Aorta (tissue), 5 donors: ENCODE measurements at places on chromosomes 2 and 18. TPM values are rescaled to one million over a fixed set of nuclear protein-coding genes. Genes with fewer than 3 reads are reported as not detected.

STK25 gene
- 142 TPM for total RNA-seq

VWC2L gene
- not detected for total RNA-seq

DSG1 gene
- total RNA-seq: not detected

KCNF1 gene
- not detected for total RNA-seq

PIEZO2 gene
- total RNA-seq: 8.8 TPM

TEKT4 gene
- total RNA-seq: not detected

PROM2 gene
- 2.8 TPM for total RNA-seq

ARL4C gene
- 12.5 TPM for total RNA-seq

GRCh38 chr2:186683341-186683740, 10.5 kb upstream of the FAM171B start:
- no peak overlapping the region for H3K27ac ChIP-seq
- no peaks in the 10 kb centered on the region for H3K36me3 ChIP-seq
- no peaks in the 10 kb centered on the region for H3K4me1 ChIP-seq
- no peaks in the 10 kb centered on the region for H3K27me3 ChIP-seq
- no peak for DNase-seq

GRCh38 chr18:44779753-44780292, 99.1 kb downstream of the SETBP1 start:
- H3K27me3 ChIP-seq: no peaks in the 10 kb centered on the region
- no peak overlapping the region for H3K27ac ChIP-seq
- H3K36me3 ChIP-seq: no peaks in the 10 kb centered on the region
- no peak overlapping the region for H3K4me3 ChIP-seq
- DNase-seq: no peak

DNA sequence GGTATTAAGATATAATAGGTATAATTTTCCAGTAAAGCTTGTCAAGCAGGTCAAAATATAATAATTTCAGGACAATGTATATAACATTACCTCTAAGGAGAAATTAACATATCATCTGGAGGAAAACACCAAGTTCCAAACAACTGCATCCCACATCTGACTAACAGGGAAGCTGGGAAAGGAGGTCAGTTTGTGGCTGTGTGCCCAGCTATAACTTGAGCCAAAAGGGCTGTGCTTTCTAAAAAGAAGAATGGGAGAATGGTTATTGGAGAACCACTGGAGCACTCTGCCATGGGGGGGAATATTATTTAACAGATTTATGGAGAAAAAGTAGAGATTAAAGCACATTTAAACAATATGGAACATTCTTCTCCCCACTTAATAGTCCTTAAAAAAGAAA, 390.6 kb upstream of the PKDCC start:
- H3K4me3 ChIP-seq: no peak overlapping the region
- H3K27me3 ChIP-seq: no peaks in the 10 kb centered on the region
- H3K36me3 ChIP-seq: no peaks in the 10 kb centered on the region
- no peak overlapping the region for H3K27ac ChIP-seq

GRCh38 chr2:68316111-68316510, 3.6 kb downstream of the CNRIP1 start:
- no peaks in the 10 kb centered on the region for H3K36me3 ChIP-seq
- H3K27me3 ChIP-seq: no peaks in the 10 kb centered on the region
- H3K27ac ChIP-seq: no peak overlapping the region

- no peaks in the 10 kb centered on the region for H3K4me1 ChIP-seq
- no peaks in the 10 kb centered on the region for H3K27me3 ChIP-seq
- DNase-seq: no peak
- no peak overlapping the region for H3K27ac ChIP-seq
- H3K4me3 ChIP-seq: no peak overlapping the region
- no peaks in the 10 kb centered on the region for H3K36me3 ChIP-seq
Measured at GRCh38 chr2:149332364-149332763, 2.0 kb downstream of the LYPD6 start.

DNA sequence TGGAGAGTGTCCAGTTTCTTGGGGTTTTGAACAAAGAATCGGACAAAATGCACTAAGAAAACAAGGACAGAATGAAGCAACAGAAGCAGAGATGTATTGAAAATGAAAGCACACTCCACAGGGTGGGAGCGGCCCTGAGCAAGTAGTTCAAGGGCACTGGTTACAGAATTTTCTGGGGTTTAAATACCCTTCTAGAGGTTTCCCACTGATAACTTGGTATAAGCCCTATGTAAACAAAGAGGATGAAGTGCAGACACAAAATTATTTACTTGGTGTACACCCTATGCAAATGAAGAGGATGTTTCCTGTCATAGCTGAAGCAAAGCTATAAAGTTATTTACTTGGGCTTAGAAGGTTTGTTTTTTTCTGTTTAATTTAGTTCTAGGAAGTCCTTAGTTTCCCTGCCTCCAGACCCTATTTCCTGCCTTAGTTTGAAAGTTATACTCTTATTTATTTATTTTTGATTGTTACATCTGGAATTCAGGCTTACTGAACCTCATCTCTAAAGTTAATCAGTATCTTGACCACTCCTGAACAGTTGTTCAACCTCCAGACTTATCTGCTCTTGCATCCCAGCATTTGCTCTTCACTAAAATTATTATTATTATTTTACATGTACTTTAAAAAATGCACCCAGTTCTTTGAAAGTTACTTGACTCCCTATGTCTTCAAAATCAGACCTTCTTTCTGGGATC, 193.5 kb downstream of the SPP2 start:
- no peak overlapping the region for H3K27ac ChIP-seq
- no peaks in the 10 kb centered on the region for H3K4me1 ChIP-seq
- H3K27me3 ChIP-seq: no peaks in the 10 kb centered on the region
- H3K36me3 ChIP-seq: no peaks in the 10 kb centered on the region
- DNase-seq: no peak

- no peak overlapping the region for H3K27ac ChIP-seq
- peaks cover 2% of the 10 kb centered on the region for H3K27me3 ChIP-seq
- H3K36me3 ChIP-seq: no peaks in the 10 kb centered on the region
- H3K4me1 ChIP-seq: no peaks in the 10 kb centered on the region
- H3K4me3 ChIP-seq: no peak overlapping the region
Measured at GRCh38 chr2:218988650-218989049, 3.7 kb upstream of the FEV start.

DNA sequence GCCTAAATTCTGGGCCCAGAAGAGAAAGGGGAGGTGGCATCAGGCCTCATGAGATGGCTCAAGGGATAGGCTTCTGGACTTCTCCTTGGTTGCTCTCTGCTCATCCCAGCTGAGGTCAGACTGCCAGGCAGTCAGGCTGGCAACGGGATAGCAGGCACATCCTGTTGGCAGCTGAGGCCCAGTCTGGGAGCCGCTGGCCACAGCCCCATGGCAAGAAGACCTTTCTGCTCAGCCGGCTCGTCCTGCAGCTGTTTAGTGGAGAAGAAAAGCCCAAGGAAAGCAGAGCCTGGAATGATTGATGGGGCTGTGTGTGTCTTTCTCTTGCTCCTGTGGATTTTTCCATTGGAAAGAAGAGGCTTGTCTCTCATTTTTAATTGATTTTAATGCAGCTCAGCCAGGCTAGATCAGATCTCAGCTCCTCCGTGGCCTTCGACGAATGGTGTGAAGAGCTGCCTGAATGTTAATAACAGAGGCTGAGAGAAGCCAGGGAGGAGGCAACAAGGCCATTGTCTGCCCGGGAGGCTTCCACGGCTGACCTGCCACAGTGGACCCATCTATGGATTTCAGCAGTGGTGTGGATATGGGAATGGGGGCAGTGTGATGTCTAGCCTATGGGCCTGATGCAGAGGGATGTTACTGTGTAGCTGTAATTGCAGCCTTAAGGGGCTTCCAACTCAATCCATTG, 99.5 kb downstream of the HS1BP3 start:
- H3K4me1 ChIP-seq: no peaks in the 10 kb centered on the region
- no peak overlapping the region for H3K27ac ChIP-seq
- H3K36me3 ChIP-seq: no peaks in the 10 kb centered on the region

DNA sequence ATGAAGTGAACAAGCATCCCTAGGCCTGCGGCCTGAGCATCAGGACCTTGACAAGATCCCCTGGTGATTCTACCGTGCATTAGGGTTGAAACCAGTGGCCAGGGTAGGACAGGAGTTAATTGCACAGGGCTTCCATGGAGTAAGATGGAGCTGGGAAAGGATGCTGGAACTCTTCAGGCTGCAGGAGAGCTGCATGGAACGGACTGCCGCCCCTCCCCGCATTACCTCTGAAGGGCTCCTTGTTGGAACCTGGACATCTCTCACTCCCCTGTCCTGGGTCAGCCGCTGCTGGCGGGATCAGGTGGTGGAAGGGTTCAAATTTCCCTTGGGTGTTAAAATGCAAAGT, 156.6 kb upstream of the ID2 start:
- no peak for DNase-seq
- no peaks in the 10 kb centered on the region for H3K27me3 ChIP-seq
- no peak overlapping the region for H3K27ac ChIP-seq

- no peak for DNase-seq
- H3K27ac ChIP-seq: no peak overlapping the region
- no peak overlapping the region for H3K4me3 ChIP-seq
- H3K27me3 ChIP-seq: no peaks in the 10 kb centered on the region
Measured at GRCh38 chr18:26482569-26482968, 65.8 kb downstream of the KCTD1 start.

- no peak for DNase-seq
- no peak overlapping the region for H3K4me3 ChIP-seq
- H3K27me3 ChIP-seq: no peaks in the 10 kb centered on the region
- H3K4me1 ChIP-seq: no peaks in the 10 kb centered on the region
- H3K36me3 ChIP-seq: no peaks in the 10 kb centered on the region
- H3K27ac ChIP-seq: no peak overlapping the region
Measured at GRCh38 chr2:101329026-101329425, 20.5 kb upstream of the RNF149 start.

GRCh38 chr2:10185046-10185445, 62.5 kb downstream of the RRM2 start:
- no peaks in the 10 kb centered on the region for H3K27me3 ChIP-seq
- no peak overlapping the region for H3K27ac ChIP-seq
- H3K4me3 ChIP-seq: no peak overlapping the region

GRCh38 chr18:57716549-57716948, 86.6 kb downstream of the ATP8B1 start:
- H3K36me3 ChIP-seq: no peaks in the 10 kb centered on the region
- no peak for DNase-seq
- no peak overlapping the region for H3K27ac ChIP-seq
- H3K27me3 ChIP-seq: no peaks in the 10 kb centered on the region
- H3K4me1 ChIP-seq: no peaks in the 10 kb centered on the region

DNA sequence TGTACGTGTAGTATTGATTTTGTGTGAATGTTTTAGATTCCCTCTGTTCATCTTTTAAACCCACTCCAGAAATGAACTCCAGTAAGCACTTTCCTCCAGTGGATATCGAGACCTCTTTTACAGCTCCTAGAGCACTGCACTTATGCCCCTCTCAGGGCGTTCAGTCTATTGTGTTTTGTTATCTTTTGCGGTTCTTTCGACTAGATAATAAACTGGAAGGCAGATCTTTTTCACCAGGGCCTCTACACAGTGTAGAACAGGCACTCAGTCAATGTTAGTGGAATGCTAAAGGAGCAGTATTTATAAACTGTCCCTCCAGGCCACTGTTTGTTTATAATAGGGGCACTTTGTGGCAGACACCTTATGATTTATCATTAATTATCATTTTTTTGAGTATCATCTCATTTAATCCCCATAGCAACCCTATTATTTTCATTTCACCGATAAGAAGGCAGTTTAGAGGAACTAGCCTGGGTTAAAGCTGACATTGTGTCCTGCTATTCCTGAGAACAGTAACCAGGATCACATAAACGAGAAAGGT, 742 bp upstream of the SOS1 start:
- no peaks in the 10 kb centered on the region for H3K36me3 ChIP-seq
- H3K27me3 ChIP-seq: no peaks in the 10 kb centered on the region
- no peak for DNase-seq
- H3K4me3 ChIP-seq: peak overlapping the region; percentile 99
- peaks cover 3% of the 10 kb centered on the region for H3K4me1 ChIP-seq

GRCh38 chr2:74424139-74424992, 2.8 kb downstream of the WDR54 start:
- no peaks in the 10 kb centered on the region for H3K27me3 ChIP-seq
- H3K4me1 ChIP-seq: no peaks in the 10 kb centered on the region
- H3K4me3 ChIP-seq: no peak overlapping the region
- H3K27ac ChIP-seq: no peak overlapping the region
- DNase-seq: no peak
- H3K36me3 ChIP-seq: no peaks in the 10 kb centered on the region

DNA sequence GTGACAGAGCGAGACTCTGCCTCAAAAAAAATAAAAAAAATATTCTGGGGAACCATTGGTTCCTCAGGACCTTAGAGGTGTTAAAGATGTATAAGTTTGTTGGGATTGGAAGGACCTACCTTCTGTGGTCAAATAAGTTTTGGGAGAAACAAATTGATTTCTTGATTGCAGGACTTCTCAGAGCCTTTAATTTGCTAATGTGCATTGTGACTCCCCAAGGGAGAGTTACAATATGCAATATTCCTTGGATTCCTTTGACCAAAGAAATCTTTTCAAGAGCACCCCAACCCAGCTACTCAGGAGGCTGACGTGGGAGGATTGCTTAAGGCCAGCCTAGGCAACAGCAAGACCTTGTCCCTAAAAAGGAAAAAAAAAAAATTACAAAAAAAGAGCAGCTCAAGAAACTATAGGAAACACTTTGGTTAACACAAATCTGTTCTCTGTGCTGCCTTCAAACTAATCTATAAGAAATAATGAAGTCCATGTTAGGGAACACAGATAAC, 6.5 kb downstream of the NAGK start:
- no peak for DNase-seq
- H3K4me1 ChIP-seq: no peaks in the 10 kb centered on the region
- peaks cover 8% of the 10 kb centered on the region for H3K36me3 ChIP-seq
- no peak overlapping the region for H3K4me3 ChIP-seq
- no peak overlapping the region for H3K27ac ChIP-seq

GRCh38 chr2:241797441-241798080, 11.4 kb upstream of the NEU4 start:
- no peak overlapping the region for H3K4me3 ChIP-seq
- H3K27me3 ChIP-seq: no peaks in the 10 kb centered on the region
- no peaks in the 10 kb centered on the region for H3K4me1 ChIP-seq
- H3K36me3 ChIP-seq: no peaks in the 10 kb centered on the region

DNA sequence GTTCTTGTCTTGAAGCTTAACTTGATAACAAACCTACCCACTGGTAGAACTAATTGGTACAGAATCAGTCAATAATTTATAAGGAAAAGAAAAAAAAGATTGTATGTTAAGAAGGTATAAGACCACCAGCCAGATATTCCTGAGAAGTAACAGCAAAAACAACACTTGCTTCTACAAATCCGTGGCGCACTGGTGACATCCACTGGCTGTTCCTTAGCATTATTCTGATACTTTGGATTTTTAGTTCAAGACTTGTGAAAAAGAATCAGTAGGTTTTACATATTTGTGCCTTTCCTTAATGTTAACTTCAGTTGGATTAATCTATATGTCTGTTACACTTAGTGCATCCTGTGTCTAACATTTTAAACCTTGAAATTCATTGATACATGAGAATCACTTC, 141.8 kb downstream of the GRB14 start:
- DNase-seq: no peak
- no peaks in the 10 kb centered on the region for H3K27me3 ChIP-seq
- no peak overlapping the region for H3K27ac ChIP-seq
- H3K4me3 ChIP-seq: no peak overlapping the region
- H3K36me3 ChIP-seq: no peaks in the 10 kb centered on the region

- no peak overlapping the region for H3K4me3 ChIP-seq
- no peak for DNase-seq
- no peak overlapping the region for H3K27ac ChIP-seq
- no peaks in the 10 kb centered on the region for H3K27me3 ChIP-seq
- H3K36me3 ChIP-seq: no peaks in the 10 kb centered on the region
- H3K4me1 ChIP-seq: no peaks in the 10 kb centered on the region
Measured at GRCh38 chr2:217008794-217009193, 148.9 kb upstream of the TNP1 start.
